ENCODE measurements at places on chromosomes 13 and 19.
A peak's percentile ranks its signal among the peaks of the same experiment; 100 is the strongest.

DNA sequence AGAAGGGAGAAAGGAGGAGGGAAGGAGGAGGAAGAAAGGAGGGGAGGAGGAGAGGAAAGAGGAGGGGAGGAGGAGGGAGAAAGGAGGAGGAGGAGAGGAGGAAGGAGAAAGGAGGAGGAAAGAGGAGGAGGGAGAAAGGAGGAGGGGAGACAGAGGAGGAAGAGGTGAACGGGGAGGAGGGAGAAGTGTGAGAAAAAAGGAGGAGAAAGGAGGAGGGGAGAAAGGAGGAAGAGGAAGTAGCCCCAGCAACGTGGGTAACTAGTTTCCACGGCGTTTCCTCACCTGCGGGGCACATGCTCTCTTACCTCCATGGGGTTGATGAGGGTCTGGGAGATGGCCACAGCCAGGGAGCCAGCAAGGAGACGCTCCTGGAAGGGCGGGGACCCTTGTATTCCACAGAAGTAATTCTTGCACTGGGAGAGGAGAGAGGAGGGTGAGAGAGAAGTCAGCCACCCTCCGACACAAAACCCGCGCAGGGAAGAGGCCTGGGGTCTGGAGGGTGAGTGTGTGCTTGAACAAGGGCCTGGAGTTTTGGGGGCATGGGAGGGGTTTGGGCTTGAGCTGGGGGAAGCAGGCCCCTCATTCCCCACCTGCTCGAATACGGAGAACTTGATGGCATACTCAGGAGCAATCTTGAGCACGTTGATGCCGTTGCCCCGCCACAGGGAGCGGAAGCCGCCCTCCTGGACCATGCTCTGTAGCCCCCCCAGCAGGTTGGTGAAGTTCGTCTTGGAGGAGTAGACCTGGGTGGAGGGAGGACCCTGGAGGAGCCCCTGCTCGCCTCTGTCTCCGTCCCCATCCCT, 3.9 kb downstream of the SLC25A41 start:
- DNase-seq = no peak

- no peak for DNase-seq
Observed at GRCh38 chr13:27257648-27258253, 6.4 kb downstream of the RPL21 start.

DNA sequence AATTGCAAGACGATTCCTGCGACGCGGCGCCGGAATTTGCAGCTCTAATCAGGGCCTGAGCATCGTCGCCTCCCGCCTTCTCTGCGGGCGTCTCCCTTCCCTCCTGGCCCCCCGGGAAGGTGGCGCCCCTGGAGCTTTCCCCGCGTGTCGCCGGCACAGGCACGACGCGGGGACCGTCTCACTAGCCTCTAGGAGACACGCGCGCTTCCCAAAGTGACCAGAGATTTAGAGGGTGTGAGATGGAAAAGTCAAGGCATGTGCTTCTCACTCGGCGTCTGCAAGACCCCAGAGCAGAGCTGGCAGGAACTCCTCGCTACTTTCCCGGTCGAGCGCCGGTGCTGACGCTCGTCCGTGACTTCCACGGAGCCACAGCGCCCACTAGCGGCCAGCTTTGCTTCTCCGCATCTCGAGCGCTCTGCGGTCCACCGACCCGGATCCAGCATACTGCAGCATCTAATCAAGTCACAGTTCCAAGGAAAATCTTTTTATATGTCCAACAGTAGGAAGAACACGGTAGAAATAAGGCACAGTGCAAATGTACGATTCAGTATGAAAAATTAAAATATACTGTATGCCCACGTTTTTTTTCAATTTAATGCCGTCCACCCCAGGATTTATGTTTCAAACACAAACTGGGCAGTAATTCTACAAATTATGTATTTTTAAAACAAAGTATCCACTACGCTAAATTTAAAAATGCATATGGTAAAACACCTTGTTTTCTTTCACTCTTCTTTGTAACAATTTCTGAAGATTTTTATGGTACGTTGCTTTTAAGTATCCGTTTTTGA, 977 bp upstream of the EFNB2 start:
- peak; percentile 84 for DNase-seq

GRCh38 chr19:1744822-1745563, 8.3 kb upstream of the ONECUT3 start:
- DNase-seq = no peak

GRCh38 chr13:41848435-41849255, 112.3 kb downstream of the VWA8 start:
- DNase-seq = no peak

DNA sequence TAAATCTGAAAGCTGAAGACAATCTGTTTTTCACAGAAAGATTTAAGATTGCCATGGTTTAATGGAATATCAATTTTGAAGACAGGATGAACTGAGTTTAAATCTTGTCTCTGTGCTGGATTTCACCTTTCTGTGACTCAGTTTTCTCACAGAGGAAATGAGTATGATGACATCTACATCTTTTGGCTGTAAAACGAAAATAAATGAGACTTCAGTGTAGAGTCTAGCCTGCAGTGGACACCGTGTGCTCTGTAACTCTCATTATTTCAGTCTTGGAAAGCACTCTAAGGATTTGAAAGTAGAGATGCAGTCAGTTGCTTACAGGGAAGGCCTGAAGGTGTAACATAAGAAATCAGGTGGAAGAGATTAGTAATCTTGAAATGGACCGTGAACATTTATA, 150.4 kb downstream of the NALCN start:
- no peak for DNase-seq

DNA sequence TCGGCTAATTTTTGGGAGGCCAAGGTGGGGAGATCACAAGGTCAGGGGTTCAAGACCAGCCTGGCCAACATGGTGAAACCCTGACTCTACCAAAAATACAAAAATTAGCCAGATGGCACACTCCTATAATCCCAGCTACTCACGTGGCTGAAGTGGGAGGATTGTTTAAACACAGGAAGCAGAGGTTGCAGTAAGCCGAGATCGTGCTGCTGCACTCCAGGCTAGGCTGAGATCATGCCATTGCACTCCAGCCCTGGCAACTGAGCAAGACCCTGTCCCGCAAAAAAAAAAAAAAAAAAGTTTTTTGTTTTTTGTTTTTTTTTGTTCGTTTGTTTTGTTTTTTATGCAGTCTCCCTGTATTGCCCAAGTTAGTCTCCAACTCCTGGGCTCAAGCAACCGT, 21.2 kb downstream of the MAST1 start:
- DNase-seq = no peak

DNA sequence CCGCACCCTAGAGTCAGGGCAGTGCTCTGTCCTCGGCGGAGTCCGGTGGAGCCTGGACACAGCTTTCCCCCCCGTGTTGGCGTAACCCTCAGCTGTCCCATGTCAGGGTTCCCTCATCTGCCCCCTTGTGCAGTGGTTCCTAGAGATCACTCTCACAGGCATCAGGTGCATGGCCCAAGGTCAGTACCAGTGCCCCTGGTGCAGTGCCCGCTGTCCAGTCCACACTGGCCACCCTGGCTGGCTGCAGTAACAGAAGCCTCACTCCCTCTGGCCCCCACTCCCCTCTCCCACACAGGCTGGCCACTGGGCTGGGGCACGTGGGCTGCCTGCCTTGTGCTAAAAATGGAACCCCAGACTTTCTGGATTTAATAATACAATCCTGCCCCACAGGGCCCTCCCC, 49.6 kb upstream of the C1QTNF9B start:
- DNase-seq = no peak

GRCh38 chr19:408902-409515, at the start of gene C2CD4C:
TSS of gene C2CD4C (minus strand) at chr19:409147. CDS start at chr19:408361, 786 bp downstream.
- DNase-seq = peak; percentile 18

GRCh38 chr19:27733551-27734266, 1479.2 kb downstream of the UQCRFS1 start:
- DNase-seq = no peak

DNA sequence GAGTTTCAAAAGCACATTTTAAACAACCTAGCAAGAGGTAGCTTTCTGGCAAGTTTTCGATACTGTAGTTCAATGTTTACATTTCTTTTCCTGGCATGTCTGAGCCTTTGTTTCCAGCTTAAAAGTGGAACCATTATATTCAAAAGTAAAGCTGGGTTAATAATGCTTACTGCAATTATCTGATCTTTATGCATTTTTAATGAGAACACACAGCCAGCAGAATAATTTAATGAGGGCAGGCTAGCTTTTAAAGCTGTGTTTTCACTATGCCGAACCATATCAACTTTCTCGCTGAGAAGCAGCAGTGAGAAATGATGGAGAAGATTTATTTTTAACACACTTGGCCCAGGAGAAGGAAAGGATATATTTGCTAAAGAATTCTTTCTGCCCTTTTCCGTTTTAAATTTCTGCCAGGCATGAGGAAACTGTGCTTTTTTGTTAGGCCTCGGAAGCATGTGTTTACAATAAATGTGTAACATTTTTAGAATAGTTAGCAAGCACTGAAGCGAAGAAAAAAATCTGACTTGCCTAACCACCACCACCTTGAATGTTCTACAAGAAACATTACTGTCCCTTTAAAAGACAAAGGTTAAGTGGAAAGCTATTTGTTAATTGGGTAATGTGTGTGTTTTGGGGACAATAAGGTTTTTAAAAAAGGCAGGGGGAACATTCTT, 1.0 kb downstream of the MBNL2 start:
- no peak for DNase-seq

DNA sequence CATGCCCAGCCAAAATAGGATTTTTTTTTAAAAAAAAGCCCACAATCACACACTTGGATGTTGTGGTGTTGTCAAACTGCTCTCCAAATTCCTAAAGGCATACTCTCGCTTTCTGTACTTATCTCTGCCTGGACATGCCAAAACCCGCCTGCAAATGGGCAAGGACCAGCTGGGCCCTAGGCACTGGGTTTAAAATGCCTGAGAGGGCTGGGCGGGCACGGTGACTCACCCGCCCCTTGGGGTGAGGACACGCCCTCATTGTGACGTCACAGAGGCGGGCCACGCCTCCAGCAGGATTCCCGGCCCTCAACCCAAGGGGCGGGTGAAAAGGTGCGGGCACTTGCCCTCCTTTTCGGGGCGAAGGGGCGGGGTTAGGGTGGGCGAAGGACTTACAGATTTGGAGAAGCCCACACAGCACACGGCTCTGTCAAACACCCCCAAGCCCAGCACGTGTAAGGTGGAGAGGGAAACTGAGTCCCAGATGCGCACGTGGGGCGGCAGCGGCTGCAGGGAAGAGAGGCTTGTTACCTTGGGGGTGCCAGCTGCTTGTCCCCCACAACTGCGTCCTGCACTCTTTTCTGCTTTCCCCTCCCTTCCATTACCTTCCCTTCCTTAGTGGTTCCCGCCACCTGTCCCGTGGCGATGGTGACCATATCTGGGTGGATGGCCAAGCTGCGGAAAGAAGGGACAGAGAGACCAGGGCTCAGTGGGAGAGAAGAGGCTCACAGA, 6.6 kb downstream of the EML2 start:
- peak; percentile 43 for DNase-seq

- DNase-seq = no peak
Observed at GRCh38 chr13:52994051-52994450, 34.6 kb upstream of the OLFM4 start.

GRCh38 chr19:40445780-40446262, 1.7 kb upstream of the SERTAD3 start:
- DNase-seq = no peak

- no peak for DNase-seq
Observed at GRCh38 chr13:108725471-108725870, 96.1 kb downstream of the MYO16 start.

GRCh38 chr13:67200183-67200582, 30.0 kb downstream of the PCDH9 start:
- no peak for DNase-seq

DNA sequence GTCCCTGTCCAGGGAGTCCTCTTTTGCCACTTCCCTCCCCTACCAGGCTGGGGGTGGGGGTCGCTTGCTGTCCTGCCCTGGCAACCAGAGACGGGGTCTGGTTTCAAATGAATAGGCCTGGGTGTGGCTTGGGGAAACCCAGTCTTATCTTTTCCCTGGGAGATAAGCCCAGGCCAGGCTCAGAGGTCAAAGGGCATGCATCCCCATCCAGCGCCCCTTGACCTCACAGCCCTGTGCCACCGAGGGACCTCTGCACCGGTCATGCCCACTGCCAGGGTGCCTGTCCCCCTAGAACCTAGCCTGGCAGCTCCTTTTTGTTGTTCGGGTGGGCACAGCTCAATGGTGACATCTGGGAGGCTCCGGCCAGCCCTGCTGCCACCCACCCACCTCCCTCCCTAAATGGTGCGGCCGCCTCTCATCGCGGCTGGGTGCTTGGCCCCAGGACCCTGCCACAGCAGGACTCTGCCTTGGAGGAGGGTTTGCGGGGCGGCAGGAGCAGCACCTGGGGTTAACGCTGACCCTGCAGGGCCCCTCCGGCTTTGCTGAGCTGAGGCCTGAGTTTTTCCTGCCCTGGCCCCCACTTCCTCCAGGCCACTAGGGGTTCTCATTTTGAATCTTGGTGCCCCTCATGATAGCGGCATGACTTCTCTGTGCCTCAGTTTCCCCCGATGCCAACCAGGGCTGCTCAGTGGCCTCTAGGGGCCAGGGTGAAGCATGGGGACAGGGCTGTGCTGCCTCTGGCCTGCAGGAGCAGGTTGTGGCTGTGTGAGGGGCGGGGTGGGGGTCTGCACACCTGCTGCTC, 2.9 kb upstream of the CERS1 start:
- no peak for DNase-seq

DNA sequence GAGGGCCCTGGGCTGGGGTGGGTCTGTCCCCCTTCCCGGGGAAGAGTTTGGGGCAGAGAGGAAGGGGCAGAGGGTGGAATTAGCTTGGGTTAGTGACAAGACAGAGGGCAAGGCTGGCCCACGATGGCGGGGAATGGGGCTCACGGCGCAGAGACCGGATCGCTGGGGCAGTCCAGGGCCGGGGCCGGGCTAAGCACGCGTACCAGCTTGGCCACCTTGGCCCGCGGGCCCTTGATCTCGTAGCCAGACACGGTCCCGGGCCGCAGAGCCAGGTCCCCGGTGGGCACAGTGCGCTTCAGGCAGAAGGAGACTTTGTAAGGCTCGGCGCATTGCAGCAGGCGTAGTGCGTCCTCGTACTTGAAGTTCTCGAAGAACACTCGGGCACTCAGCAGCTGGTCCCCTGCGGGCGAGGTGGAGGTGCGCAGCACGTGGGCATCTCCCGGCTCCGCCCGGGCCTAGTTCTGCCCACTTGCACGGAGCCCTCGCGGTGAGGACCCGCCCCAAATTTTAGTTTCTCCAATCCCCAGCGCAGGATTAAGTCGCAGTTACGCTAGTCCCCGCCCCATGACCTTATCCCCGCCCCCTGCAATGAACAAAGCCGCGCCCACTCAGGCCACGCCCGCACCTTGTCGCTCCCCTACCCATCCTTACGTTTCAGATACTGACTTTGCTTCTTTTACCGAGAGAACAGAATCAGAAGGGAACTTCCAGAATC, 8.6 kb upstream of the HIPK4 start:
- peak; percentile 54 for DNase-seq

- DNase-seq = no peak
Observed at GRCh38 chr13:35349052-35349451, 127.4 kb downstream of the MAB21L1 start.

DNA sequence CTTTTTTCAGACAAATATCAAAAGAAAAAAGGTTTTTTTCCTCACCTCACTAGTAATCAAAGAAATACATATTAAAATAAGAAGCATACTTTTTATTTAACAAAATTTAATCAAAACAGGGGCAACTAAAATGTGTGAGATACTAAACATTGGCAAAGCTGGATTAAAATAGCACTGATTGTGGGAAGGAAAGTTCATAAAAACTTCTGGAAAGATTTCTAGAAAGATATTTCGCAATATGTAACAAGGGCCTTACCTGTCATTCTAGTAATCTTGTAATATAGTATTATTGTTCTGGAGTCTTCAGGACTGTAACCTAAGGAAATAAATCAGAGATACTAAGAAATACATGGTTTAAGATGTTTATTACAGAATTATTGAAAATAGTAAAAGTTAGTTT, 482.5 kb downstream of the SUCLA2 start:
- DNase-seq = no peak

GRCh38 chr13:40119852-40120251, 464.4 kb downstream of the COG6 start:
- no peak for DNase-seq

Data from stimulated activated CD4-positive, alpha-beta T cell treated with anti-CD3 and anti-CD28 coated beads, Interleukin-12 subunit alpha, Interleukin-12 subunit beta, amount 100 ng/mL, for 48 hours (primary cell).